Psoas muscle (tissue), 8 donors: ENCODE measurements at places on chromosomes 12 and 14. TPM values are rescaled to one million over a fixed set of nuclear protein-coding genes. Genes with fewer than 3 reads are reported as not detected.

SLC48A1 gene
- total RNA-seq, result 27.3 TPM

TSPAN19 gene
- total RNA-seq, result not detected

TAS2R7 gene
- total RNA-seq, result not detected

RPS6KA5 gene
- total RNA-seq, result 11.8 TPM

KRT84 gene
- not detected for total RNA-seq

TAS2R20 gene
- 0.42 TPM for total RNA-seq

PPP4R4 gene
- 0.49 TPM for total RNA-seq

GALNT8 gene
- 0.34 TPM for total RNA-seq

- H3K4me1 ChIP-seq, result no peaks in the 10 kb centered on the region
- no peaks in the 10 kb centered on the region for H3K27me3 ChIP-seq
- no peak overlapping the region for H3K4me3 ChIP-seq
- DNase-seq, result no peak
- no peaks in the 10 kb centered on the region for H3K36me3 ChIP-seq
Measured at GRCh38 chr14:104249089-104249488, 110.7 kb downstream of the KIF26A start.

- no peaks in the 10 kb centered on the region for H3K27me3 ChIP-seq
- DNase-seq, result no peak
- H3K27ac ChIP-seq, result no peak overlapping the region
- no peaks in the 10 kb centered on the region for H3K4me1 ChIP-seq
- no peaks in the 10 kb centered on the region for H3K36me3 ChIP-seq
- no peak overlapping the region for H3K4me3 ChIP-seq
Measured at GRCh38 chr12:32885831-32886230, 10.7 kb downstream of the PKP2 start.

DNA sequence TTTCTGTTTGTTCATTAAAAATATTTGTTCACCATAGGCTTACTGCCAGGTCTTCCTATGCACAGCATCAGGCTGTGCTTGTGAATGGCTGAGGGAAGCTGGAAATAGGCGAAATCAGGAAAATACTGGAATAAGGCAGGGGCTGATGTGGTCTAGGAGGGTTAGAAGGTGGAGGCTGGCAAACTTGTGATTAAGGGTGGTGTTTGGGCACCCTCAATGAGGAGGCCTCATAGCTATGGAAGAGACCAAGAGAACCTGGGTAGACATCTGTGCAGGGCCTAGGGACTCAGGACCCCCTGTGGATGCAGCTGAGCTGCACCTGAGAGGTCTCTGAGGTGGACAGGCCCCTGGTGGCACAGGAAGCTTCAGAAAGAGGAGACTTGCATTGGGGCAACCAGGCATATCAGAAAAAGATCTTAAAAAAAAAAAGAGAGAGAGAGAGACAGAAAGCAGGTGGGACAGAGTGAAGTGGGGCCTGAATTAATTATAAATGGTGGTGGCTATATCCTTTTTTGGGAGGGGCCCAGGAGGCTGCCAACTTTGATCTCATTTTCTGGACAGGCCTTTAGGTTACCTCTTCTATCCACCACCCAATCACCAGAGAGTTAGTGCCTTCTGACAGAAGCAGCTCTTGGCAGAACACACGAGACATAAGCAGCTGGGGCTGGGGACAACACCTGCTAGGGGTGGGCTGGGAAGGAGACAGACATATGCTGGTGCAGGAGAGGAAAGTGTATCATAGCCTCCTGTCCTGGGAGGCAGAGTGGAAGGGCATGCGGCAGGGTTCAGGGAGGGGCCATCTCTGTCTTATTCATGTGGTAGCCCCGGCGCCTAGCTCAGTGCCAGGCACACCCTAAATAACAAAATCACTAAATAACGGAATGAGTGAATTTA, 46.7 kb upstream of the ATP23 start:
- H3K4me3 ChIP-seq, result peak overlapping the region; percentile 42
- H3K36me3 ChIP-seq, result no peaks in the 10 kb centered on the region
- H3K27me3 ChIP-seq, result no peaks in the 10 kb centered on the region

DNA sequence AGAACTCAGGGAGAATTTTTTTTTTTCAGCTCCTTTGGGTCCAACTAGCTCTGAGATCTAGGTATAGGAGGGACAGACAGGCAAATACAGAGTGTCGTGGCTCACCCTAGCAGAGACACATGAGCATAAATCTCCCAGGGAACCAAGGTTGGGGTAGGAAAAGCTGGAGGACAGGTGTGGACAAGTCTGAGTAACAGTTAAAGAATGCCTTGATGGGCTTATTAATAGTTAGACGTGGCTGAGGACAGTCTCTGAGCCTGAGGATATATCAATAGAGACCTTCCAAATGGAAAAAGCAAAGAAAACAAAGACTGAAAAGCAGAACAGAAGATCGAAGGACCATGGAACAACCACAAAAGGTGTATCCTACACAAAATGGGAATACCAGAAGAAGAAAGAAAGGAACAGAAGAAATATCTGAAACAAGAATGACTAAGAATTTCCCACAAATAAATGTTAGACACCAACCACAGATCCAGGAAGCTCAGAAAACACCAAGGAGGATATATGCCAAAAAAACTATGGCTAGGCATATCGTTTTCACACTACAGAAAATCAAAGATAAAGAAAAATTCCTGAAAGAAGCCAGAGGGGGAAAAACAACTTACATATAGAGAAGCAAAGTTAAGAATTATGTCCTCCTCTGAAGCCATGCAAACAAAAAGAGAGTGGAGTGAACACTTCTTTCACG, 80.9 kb downstream of the PTPRB start:
- H3K4me3 ChIP-seq, result no peak overlapping the region
- H3K4me1 ChIP-seq, result no peaks in the 10 kb centered on the region
- DNase-seq, result no peak
- no peaks in the 10 kb centered on the region for H3K36me3 ChIP-seq
- no peak overlapping the region for H3K27ac ChIP-seq

- H3K4me1 ChIP-seq, result no peaks in the 10 kb centered on the region
- H3K4me3 ChIP-seq, result no peak overlapping the region
- no peaks in the 10 kb centered on the region for H3K36me3 ChIP-seq
- H3K27ac ChIP-seq, result no peak overlapping the region
- H3K27me3 ChIP-seq, result no peaks in the 10 kb centered on the region
Measured at GRCh38 chr14:58107947-58108552, 44.0 kb downstream of the ARMH4 start.

DNA sequence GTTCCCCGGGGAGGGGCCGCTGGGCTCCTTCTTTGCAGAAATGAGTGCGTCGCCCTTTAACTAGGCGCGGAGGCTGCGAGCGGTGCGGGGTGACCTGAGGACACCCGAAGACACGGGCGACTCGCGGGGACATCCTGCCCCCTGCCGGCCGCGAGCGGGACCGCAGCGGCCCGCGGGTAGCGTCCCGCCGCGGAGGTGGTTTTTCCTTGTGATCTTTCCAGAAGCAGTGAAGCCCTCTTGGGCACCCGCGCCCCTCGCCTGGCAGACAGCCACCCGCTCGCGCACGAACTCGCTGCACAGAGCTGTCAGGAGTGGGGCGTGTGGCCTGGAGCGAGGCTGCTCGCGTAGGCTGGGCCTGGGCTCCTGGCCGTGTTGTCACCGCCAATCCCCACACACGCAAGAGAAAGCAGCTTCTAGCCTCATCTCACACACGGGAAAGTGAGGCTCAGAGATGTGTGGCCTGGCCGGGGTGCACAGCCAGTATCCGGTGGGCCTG, 67.2 kb downstream of the DIO3 start:
- H3K36me3 ChIP-seq, result no peaks in the 10 kb centered on the region
- H3K4me3 ChIP-seq, result peak overlapping the region; percentile 42
- no peak overlapping the region for H3K27ac ChIP-seq
- DNase-seq, result peak; percentile 78

GRCh38 chr12:100427078-100427477, 46.6 kb upstream of the NR1H4 start:
- H3K4me3 ChIP-seq, result no peak overlapping the region
- no peaks in the 10 kb centered on the region for H3K4me1 ChIP-seq
- H3K27me3 ChIP-seq, result no peaks in the 10 kb centered on the region
- no peak for DNase-seq

DNA sequence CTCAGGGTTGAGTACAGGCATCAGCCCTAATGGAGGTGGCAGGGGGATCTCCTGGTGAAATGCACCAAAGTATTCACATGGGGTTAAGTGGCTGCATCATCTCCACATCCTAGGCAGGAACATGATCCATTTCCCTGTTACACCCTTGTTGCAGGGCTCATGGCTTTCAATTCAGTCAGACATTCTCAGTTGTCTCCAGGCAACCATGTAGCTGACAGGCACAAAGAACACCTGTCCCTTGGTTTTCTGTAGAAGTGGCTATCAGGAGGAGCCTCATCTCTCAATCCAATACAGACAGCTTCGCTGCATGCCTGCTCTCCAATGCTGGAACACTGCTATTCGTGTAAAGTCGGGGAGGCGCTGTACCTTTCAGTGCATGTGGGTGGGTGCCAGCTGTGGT, 299.0 kb upstream of the FOXG1 start:
- no peaks in the 10 kb centered on the region for H3K4me1 ChIP-seq
- no peak for DNase-seq
- H3K27me3 ChIP-seq, result no peaks in the 10 kb centered on the region

- no peak for DNase-seq
- H3K4me3 ChIP-seq, result peak overlapping the region; percentile 12
- no peaks in the 10 kb centered on the region for H3K27me3 ChIP-seq
- peak overlapping the region; percentile 13 for H3K27ac ChIP-seq
Measured at GRCh38 chr14:21018286-21018685, 6.6 kb downstream of the NDRG2 start.

DNA sequence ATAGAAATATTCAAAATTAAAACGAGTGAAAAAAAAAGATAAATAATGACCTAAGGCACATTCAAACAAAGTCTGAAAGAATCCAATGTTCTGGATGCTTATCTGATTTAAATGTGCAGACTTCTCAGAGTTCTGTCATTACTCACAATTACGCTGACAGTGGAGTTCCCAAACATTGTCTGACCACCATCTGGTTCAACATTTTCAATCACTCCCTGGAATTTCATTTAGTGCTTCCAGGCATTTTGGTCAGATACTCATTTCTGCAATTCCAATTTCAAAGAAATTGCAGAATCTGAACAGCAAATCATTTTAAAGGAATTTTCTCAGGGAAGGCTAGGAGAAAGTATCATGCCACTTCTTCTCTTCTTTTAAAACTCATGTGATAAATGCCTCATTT, 398.2 kb upstream of the PDE3A start:
- no peaks in the 10 kb centered on the region for H3K27me3 ChIP-seq
- H3K4me1 ChIP-seq, result no peaks in the 10 kb centered on the region
- no peak overlapping the region for H3K4me3 ChIP-seq
- no peaks in the 10 kb centered on the region for H3K36me3 ChIP-seq

- DNase-seq, result no peak
- no peak overlapping the region for H3K27ac ChIP-seq
- no peak overlapping the region for H3K4me3 ChIP-seq
- H3K27me3 ChIP-seq, result no peaks in the 10 kb centered on the region
- no peaks in the 10 kb centered on the region for H3K4me1 ChIP-seq
- no peaks in the 10 kb centered on the region for H3K36me3 ChIP-seq
Measured at GRCh38 chr12:90921536-90921935, 33.4 kb downstream of the CCER1 start.

- no peak overlapping the region for H3K4me3 ChIP-seq
- no peak for DNase-seq
- no peaks in the 10 kb centered on the region for H3K4me1 ChIP-seq
- no peaks in the 10 kb centered on the region for H3K36me3 ChIP-seq
Measured at GRCh38 chr12:17975239-17975638, 114.8 kb downstream of the RERGL start.

DNA sequence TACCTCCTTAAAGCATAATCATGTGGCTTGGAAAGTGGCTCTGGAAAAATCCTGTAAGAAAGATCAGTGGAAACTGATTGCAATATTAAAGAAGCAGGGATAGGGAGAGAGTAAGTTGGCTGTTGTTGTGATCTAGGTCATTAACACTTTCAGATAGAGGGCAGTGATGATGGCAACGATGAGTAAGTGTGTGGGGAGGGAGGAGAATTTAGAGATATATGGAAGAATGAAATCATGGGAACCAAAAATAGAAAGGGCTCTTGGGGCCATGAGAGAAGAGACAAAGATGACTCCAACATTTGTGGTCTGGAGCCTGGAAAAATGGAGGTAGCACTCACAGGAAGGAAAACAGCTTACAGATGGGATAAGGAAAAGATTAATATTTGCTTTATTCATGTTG, 23.3 kb downstream of the SNRPF start:
- DNase-seq, result no peak
- H3K36me3 ChIP-seq, result no peaks in the 10 kb centered on the region
- no peaks in the 10 kb centered on the region for H3K4me1 ChIP-seq

DNA sequence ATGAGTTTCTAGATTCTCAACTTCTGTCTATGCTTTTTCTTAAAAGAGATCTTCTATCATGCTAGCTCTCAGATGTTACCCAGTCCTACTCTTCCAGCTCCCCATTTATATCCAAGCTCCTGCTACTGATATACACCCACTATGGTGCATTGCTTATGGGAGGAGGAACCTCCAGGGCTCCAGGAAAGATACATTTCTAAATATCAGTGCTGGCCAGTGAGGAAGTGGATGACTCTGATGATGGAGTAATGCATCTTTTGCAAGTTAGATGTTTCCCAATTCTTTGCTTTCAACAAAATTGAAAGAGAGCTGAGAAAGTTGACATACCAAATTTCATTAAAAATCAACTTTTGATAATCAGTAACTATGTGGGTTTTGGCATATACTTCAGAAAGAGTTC, 105.7 kb upstream of the RESF1 start:
- no peaks in the 10 kb centered on the region for H3K4me1 ChIP-seq
- H3K27ac ChIP-seq, result no peak overlapping the region
- H3K27me3 ChIP-seq, result no peaks in the 10 kb centered on the region
- DNase-seq, result no peak
- no peaks in the 10 kb centered on the region for H3K36me3 ChIP-seq

GRCh38 chr14:26926585-26926984, 328.8 kb upstream of the NOVA1 start:
- H3K36me3 ChIP-seq, result no peaks in the 10 kb centered on the region
- no peak overlapping the region for H3K27ac ChIP-seq
- H3K4me3 ChIP-seq, result no peak overlapping the region
- H3K4me1 ChIP-seq, result no peaks in the 10 kb centered on the region

DNA sequence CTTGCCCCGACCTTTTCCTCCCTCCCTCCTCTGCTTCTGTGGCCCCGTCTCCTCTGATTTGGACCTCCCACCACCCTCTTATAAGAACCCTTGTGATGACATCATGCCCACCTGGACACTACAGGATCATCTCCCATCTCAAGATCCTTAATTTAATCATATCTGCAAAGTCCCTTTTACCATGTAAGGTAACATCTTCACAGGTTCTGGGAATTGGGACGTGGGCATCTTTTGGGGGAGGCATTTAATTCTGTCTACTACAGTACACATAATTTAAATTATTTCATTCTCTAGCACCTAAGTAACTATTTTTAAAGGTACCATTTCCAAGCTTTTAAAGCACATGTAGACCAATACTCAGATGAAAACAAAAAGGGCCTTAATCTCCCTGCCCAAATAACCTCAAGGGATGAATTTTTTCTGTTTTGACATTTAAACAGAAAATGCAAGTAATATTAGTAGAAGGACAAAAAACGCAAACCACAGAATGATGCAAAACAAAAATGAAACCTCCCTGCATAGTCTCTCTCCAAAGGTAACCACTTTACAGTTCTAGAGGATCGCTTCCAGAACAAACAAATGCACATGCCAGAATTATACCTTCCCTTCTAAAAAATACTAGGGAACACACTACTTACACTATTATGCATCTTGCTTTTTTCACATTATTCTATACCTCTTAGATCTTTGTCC, 222.1 kb downstream of the AACS start:
- H3K27ac ChIP-seq, result no peak overlapping the region
- DNase-seq, result no peak
- H3K36me3 ChIP-seq, result no peaks in the 10 kb centered on the region
- H3K4me1 ChIP-seq, result no peaks in the 10 kb centered on the region
- no peak overlapping the region for H3K4me3 ChIP-seq
